T-helper 17 cell (primary cell): ENCODE measurements at places on chromosomes 7 and 10.

DNA sequence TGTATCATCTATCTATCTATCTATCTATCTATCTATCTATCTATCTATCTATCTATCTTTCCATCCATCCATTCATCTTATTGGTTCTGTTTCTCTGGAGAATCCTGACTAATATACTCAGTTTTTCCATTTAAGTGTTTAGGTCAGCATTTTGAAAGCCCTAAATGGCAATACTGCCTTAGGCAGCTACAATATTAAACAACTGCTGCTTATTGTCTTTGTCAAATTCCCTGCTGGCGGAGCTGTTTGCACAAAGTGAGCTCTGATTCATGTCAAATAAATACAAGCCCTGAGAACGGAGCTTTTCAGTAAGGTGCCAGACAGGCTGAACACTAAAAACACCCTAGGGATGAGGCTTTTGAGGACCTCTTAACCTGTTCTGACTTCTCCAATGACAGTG lies 7.1 kb upstream of the KLHL7 start:
- DNase-seq, result no peak

DNA sequence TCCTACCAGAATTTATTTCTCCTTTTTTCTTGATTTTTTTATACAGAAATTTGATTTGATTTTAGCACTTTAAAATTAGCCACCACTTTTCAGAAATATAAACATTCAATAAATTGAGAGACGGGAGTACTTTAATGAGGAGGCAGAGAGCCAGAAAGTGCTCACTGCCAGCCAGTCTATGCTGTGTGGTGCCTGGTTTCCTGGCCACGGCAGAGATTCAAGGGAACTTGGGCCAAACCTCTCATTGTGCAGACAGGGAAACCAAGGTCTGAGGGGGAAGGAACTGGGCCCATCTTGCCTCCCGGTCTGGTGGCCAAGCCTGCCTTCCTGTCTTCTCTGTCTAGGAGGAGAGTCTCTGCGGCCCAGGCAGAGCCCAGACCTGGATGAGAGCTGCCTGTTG lies 25.9 kb downstream of the ADAMTS14 start:
- DNase-seq, result no peak

- no peak for DNase-seq
Measured at GRCh38 chr10:79295563-79295962, 51.7 kb upstream of the PPIF start.

DNA sequence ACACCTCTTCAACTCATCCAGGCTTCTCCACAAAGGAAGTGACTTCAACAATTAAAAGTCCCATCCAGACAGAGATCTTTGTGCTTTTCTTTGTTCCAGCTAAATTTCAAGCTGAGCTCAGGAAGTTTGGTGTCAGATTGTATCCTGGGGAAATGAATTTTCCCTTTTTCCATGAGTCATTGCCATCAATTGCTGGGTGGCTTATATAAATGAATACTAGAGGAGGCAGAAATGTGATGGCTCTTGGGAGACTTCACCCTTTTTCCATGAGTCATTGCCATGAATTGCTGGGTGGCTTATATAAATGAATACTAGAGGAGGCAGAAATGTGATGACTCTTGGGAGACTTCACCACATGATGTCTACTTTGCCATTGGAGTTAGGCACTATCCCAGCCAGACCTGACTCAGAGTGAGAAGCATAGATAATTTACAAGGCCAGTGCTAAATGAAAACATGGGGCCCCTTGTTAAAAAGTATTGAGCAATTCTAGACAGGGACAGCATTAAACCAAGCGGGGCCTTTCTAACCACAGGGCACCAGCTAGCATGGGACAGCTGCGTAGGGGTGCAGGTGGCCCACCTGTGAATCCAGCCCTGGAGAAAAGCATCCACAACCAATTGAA lies 339.2 kb upstream of the PODXL start:
- DNase-seq, result no peak

DNA sequence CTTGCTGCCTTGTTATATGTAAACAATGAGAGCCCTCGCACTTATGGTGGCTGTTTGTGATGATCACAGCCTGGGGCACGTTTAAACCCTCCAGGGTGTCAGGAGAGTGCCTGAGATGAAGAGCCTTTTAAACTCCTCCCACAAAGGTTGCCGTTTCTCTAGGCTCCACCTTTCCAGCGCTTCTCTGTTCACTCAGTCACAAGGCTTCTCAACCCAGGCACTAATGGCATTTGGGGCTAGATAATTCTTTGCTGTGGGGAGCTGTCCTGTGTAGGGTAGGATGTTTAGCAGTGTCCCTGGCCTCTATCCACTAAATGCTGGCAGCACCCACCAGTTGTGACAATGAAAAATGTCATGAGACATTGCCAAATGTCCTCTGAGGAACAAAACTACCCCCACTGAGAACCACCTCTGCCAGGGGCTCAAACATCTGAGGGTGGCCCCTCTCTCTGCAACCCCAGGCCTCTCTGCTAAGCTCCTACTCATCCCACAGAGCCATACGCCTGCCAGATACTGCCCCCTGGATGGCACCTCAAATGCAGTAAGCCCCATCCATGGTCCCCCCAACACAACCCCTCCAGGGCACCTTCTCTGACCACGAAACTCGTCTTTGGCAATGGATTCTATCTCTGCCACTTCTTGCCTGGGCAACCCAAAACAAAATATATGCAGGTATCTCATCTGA lies 144.3 kb upstream of the ZMIZ1 start:
- no peak for DNase-seq

DNA sequence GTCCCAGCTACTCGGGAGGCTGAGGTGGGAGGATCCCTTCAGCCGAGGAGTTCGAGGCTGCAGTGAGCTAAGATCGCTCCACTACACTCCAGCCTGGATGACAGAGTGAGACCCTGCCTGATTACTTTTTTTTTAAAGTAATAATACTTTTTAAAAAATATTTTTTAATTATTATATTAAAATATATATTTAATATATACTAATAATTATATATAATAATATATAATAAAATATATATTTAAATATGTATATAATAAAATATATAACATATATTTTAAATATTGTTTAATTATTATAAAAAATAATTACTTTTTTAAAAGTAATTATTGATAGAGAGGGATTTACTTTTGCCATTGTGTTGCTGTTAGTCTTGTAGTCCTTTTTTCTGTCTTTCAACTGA lies 169.2 kb downstream of the GALNT17 start:
- DNase-seq, result no peak

- no peak for DNase-seq
Measured at GRCh38 chr7:7972922-7973594, 4.5 kb downstream of the GLCCI1 start.

DNA sequence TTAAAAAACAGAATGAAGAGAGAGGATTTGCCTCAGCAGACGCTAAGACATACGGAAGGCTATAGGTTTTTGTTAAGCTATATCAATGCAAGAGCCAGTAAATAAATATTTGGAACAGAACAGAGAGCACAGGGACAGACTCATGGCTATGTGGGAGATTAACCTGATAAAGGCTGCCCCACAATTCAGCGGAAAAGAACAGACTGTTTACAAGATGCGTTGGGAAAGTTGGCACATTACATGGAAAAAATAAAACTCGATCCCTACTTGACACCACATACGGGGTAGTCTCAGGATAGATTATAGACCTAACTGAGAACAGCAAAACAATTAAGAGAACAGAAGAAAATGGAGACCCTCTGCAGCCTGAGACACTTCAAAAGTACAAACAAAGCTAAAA lies 10.8 kb downstream of the KCNH2 start:
- no peak for DNase-seq

GRCh38 chr10:8455181-8455580 lies 400.7 kb downstream of the GATA3 start:
- DNase-seq, result no peak

DNA sequence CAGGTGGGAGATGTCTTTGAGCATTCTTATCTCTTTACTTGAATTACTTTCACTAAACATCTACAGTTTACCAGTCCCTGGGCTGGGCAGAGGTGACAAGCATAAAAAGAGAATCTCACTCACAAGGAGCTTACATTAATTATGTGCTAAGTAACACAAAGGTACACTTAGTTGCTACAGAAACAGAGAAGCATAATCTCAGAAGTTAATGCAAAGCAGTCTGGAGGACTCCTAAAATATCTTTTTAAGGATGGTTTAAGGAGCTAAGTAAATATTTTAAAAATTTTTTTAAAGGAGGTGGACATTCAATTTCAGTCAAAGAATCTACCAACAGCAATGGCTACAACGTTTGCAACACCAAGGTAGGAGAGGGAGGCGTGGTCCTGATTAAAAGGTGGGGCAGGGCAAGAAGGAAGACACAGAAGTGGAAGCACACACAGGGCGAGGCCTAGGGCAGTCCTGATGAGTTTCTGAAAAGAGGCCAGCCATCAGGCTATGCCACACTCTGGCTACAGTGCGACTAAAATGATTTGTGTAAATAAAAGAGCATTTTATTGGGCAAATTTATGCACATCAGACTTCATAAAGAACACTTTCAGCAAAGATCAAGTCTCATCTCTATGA lies 5.3 kb downstream of the LARP4B start:
- no peak for DNase-seq

GRCh38 chr7:129332254-129333035 lies 101.8 kb upstream of the STRIP2 start:
- no peak for DNase-seq

DNA sequence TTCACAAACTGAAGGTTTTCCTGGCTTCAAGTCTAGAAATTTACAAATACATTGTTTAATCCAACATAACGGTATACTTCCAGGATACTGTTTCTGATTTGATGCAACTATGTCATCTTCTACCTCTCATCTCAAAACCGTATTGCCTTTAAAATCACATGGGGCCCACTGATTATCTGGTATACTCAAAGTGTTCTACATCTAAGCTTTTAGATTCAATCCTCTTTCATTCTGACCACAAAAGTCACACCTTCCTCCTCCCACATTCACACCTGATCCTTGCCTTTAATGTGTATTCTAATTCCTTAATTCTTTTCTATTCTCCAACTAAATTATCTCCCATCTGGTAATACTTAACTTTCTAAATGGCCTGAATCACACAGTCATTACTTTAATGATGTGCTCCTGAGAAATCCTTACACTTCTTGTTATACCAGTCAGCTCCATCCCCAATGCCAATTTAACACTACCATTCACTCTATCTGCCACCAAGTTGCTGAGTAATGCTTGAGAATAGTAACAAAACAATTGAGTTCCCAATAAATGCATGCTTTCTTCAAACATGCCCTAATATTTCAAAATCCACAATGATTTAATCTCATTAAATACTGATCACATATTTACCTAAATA lies 13.0 kb downstream of the ATAD1 start:
- no peak for DNase-seq

DNA sequence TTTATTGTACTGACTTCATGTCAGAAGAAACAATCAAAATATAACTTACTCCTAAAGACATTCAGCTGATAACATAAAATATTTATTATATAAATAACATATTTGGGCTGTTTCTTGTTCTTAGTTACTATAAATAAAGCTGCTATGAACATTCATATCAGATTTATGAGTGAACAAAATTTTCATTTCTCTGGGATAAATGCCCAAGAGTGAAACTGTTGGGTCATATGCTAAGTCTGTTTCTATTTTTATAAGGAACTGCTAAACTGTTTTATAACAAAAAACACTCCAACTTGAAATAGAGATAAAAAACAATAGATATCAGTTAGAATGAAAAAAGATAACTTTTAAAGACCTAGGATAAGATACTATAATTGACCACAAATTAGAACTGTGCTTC lies 26.5 kb upstream of the CC2D2B start:
- DNase-seq, result no peak

DNA sequence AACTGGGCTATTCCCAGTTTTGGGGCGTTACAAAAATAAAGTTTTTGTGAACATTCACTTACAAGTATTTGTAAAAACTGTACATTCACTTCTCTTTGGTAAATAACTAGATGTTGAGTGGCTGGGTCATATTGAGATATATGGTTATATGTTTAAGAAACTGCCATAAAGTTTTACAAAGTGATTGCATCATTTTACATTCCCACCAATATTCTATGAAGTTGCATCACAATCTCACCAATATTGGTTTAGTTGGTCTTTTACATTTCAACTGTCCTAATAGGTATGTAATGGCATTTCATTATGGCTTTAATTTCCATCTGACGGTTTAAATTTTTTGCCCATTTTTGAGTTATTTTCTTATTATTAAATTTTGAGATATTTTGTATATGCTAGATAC lies 251.7 kb upstream of the GNAI1 start:
- no peak for DNase-seq

DNA sequence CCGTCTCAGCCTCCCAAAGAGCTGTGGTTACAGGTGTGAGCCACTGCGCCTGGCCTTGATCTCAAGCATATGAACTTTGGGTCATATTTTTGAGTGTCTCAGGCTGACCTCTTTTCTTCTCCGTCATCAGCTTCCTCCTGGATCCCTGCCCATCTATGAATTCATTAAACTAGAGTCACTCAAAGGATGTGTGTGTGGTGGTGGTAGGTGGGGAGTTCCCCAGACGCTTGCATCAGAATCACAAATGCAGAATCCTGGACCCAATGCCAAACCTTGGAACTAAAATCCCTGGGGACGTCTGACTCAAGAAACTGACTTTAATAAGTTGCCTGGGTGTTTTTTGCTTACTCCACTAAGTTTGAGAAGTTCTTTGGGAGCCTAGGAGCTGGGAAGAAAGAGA lies 6.7 kb upstream of the CREB5 start:
- DNase-seq, result no peak

- DNase-seq, result no peak
Measured at GRCh38 chr7:154627646-154628290, 375.2 kb downstream of the PAXIP1 start.
